Upper lobe of right lung (tissue), 1 donor: ENCODE measurements at places on chromosomes 1 and 21.

GRCh38 chr1:242005866-242006535, 7.1 kb upstream of the MAP1LC3C start:
- DNase-seq: no peak

GRCh38 chr1:177119311-177119710, 45.2 kb downstream of the ASTN1 start:
- no peak for DNase-seq

GRCh38 chr1:11499601-11500331, 20.8 kb downstream of the DISP3 start:
- DNase-seq: no peak

- no peak for DNase-seq
Observed at GRCh38 chr1:169844941-169845608, 48.6 kb downstream of the SCYL3 start.

GRCh38 chr1:101238031-101238628, 1.3 kb downstream of the S1PR1 start:
- no peak for DNase-seq

- DNase-seq: no peak
Observed at GRCh38 chr21:44890338-44890931, 16.9 kb upstream of the PTTG1IP start.

GRCh38 chr1:57072401-57073110, 106.7 kb upstream of the C8B start:
- no peak for DNase-seq

DNA sequence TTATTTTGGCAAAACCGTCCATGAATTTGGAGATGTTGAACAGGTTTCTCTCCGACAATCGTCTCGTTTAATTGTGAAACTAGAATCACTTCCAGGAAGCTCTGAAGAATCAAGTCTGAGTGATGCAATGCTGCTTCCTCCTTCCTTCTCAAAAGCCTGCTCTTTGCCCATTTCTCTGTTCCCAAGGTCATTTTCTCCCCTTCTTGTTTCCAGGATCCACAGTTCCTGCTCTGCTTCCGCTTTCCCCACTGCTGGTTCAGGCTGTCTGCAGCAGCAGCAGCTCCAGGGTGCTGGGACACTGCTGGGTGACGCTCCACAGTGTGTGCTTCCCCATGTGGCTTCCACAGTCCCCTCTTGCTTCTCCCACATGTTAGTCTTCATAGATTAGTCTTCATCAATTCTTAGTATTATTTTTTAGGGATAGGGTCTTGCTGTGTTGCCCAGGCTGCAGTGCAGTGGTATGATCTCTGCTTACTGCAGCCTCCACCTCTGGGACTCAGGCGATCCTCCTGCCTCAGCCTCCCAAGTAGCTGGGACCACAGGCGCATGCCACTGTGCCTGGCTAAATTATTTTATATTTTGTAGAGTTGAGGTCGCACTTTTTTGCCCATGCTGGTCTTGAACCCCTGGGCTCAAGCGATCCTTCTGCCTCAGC, 156.2 kb downstream of the DYRK1A start:
- no peak for DNase-seq
